ENCODE measurements at places on chromosomes 6 and 20. TPM values are rescaled to one million over a fixed set of nuclear protein-coding genes. Genes with fewer than 3 reads are reported as not detected.

- DNase-seq = no peak
These were observed 103.8 kb downstream of the NRSN1 start for GRCh38 chr6:24229696-24230405.

- no peak for DNase-seq
These were observed 167.4 kb downstream of the MBOAT1 start for GRCh38 chr6:20044883-20045282.

GRCh38 chr6:2381872-2382661, 136.7 kb upstream of the GMDS start:
- no peak for DNase-seq

Gene EPPIN
- not detected for polyA plus RNA-seq

Gene CLPSL2
- 2.3 TPM for polyA plus RNA-seq

DNA sequence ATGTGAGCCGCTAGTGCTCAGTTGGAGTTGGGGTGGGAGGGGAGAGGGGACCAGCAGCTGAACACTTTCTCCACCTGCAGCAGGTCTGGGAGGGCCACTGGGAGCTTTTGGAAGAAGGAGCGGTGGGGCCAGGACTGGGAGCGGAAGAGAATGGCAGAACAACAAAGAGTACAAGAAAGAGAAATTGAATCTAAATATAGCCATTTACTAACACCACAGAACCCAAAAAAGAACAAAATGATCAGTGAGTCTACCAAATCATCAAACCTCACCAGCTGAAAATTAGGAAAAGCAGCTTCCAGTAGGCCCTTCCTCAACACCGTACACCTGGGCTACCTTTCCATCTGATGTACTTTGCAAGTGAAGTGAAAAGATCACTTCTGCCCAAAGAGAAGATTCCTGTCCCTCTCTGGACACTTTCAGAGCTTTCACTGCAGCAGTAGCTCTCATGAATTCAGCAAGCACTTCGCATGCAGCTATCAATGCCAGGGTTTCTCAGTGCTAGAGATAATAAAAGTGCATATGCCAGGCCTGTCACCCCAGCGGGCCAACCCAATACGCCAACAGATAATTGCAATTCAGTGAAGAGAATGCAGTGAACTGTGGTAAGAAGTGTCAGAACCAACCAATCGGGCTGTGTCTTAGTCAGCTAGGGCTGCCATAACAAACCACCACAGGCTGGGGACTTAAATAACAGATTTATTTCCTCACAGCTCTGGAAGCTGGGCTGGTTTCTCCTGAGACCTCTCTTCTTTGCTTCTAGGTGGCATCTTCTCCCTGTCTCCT, 597 bp downstream of the LY86 start:
- DNase-seq = no peak

- no peak for DNase-seq
These were observed 463.4 kb downstream of the TFAP2B start for GRCh38 chr6:51282026-51282425.

GRCh38 chr20:51158226-51158625, 135.3 kb upstream of the KCNG1 start:
- DNase-seq = no peak

DNA sequence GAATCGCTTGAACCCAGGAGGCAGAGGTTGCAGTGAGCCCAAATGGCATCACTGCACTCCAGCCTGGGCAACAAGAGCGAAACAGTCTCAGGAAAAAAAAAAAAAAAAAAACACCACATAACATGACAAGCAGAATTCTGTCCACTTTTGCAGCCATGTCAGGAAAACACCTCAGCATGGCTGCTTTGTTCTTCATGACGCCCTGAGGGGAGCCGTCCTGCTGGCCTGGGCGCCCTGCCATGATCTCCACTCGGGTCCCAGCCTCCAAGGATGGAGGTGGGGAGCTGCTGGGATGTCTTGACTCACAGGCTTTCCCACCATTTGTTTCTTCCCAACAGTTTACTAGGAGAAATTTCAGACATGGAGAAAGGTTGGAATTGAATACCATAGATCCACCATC, 42.2 kb downstream of the SNX9 start:
- no peak for DNase-seq

- DNase-seq = no peak
These were observed 34.1 kb upstream of the SPACA1 start for GRCh38 chr6:88013554-88013953.

DNA sequence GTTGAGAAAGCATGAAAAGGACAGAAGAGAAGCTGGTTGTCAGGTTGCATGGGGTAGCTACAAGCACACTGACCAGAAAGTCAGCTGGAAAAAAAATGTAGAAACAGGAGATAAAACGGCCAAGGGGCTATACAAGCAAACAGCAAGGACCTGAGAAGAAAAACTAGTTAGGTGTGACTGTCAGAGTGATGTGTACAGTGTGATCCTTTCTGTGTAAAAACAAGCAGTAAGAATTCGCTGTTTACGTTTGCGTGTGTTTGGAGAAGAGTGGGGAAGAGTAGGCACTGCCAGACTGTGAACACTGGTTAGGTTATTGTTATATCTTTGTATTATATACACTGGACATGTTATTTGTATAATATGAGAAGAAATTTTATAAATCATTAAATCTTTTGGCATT, 28.1 kb downstream of the PTPN1 start:
- DNase-seq = no peak

DNA sequence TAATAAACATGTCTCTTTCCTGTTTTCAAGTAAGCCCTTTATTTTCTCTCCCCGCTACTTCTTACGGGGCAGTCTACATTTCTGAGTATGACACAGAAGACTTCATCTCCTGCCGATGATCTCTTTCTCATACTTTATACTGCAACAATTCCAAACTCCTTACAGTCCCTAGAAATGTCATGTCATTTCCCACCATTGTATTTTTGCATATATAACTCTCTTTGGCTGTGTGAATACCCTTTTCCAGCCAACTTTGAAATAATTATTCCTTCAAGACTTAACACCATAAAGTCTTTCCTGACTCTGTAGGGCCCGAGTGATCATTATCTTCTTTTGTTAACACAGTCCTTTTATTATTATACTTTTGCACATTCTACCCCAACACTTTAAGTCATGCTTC, 72.1 kb downstream of the SHPRH start:
- no peak for DNase-seq

GRCh38 chr6:161254464-161255253, 19.2 kb downstream of the AGPAT4 start:
- DNase-seq = peak; percentile 46

DNA sequence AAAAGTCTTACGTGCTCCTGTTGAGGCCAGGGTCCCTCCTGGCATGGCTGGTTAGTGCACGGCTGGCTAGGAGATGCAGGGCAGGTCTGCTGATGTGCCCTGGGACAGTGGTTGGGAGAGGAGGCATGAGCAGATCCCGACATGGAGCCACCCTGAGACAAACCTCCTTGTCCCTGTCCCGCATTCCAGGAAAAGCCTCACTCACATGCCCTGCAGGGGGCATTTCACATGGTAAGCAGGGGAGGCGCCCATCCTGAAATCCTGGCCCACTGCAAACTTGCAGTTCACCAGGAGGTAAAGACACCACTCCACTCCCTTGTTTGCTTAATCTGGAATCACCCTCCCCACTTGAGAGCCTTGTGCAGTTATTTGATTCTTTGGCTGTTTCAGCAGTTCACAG, 116.7 kb upstream of the SLC24A3 start:
- DNase-seq = no peak

Gene LHFPL5
- 5.4 TPM for polyA plus RNA-seq

- DNase-seq = no peak
These were observed 4.3 kb downstream of the SCUBE3 start for GRCh38 chr6:35218021-35218420.

DNA sequence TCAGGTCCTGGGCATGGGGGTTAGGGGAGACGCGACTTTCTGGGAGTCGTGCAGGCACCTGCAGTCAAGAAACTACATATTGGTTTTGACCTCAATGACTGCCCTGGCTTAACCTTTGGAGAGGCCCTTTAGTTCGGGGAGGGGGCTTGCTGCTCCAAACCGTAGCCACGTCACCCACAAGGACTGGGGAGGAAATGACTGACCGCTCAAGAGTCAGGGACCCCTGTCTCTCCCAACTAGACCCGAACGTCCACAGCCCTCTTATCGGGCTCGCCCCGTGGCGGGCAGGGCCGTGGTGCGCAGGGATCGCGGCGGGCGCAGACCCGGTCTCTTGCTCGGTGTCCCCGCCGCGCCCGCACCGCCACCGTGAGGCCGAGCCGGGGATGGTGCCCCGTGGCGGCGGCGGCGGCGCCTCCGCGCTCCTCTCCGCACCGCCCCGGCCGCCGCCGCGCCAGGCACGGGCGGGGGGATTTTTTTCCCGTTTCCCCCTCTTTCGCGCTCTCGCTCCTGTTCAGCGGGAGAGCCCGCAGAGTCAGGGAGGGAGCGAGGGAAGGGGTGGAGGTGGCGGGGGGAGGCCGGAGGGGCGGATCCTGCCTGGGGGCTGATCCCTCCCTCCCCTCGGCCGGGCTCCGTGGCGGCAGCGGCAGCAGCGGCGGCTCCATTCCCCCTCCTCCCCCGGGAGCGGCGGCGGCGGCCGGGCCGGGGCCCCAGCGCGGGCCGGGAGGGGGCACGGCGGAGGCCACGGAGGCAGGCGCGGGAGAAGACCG, at the start of gene BRPF3:
Gene BRPF3 (plus strand): TSS at position 632 of the 767 bp plus-strand sequence. CDS start 3,579 bp downstream, outside the sequence.
- peak; percentile 92 for DNase-seq

DNA sequence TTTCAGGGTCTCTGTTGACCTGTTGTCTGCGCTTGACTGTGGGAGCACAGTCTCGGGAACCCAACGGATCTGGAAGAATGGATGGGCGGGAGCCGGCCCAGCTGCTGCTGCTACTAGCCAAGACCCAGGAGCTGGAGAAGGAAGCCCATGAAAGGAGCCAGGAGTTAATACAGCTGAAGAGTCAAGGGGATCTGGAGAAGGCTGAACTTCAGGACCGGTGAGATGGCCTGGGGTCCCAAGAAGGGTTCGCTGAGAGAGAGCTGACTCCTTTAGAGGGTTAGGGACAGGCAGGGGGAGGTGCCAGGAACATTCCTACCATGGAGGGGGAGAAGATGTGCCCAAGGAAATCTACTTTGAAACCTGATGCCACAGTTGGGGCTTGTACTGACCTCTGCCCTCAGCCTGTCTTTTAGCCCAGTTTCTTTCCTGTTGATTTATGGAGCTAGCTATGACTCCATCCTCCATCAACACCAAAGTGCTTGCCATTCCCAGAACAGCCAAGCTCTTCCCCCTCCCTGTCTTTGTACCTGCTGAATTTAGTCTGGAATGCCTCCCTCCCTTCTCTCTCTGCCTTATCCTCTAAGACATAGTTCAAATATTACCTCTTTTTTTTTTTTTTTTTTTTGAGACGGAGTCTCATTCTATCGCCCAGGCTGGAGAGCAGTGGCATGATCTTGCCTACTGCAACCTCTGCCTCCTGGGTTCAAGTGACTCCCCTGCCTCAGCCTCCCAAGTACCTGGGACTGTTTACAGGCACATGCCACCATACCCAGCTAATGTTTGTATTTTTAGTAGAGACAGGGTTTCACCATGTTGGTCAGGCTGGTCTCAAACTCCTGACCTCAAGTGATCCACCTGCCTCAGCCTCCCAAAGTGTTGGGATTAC, 12.2 kb downstream of the CEP250 start:
- DNase-seq = no peak

GRCh38 chr6:95365454-95365853, 211.9 kb upstream of the MANEA start:
- no peak for DNase-seq

Gene SCRT2
- polyA plus RNA-seq = 0.98 TPM

Gene CYP21A2
- 0.66 TPM for polyA plus RNA-seq

- peak; percentile 19 for DNase-seq
These were observed 62.0 kb upstream of the TASP1 start for GRCh38 chr20:13700761-13701160.

DNA sequence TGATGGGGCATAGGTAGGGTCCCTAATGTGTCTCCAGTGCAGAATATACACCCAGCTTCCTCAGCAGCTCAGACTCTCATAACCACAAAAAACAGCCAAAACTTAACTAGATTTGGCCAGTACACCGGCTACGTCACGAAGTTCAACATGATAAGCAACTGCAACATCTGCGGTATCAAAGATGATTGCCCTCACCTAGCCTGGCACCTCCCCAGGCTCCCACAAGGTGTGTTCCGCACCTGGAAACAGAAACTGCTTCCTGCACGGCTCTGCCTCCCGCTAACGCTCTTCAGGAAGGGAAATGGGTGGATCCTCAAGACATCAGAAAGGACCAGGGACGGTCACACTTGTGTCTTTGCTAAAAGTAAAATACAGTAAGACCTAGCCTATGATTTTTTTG, 9.5 kb downstream of the TXNDC5 start:
- DNase-seq = no peak

DNA sequence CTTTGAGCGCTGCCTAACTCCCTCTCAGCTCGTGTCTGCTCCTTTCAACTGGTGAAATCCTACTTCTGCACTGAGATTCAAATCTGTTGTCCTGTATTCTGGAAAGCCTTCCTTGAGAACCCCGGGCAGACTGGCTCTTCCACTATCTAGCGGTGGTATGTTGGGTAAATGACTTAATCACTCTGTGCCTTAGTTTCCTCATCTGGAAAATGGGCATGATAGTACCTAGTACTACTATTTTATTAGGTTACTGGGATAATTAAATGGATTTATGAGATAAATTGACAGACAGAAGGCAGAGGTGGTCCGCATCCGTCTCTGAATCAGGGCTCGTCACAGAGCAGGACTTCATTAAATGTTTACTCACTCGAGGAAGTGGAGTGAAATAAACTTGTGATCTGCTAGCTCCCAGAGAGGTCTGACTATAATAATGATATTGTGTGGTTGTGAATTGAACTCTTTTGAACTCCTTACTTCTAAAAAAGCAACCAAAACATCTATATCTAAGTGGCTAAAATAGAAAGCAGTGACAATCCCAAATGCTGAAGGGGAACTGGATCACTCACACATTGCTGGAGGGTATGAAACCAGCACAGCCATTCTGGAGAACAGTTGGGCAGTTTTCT, 26.6 kb downstream of the PPP1R16B start:
- DNase-seq = no peak

Gene RIPPLY2
- polyA plus RNA-seq = 14.6 TPM

DNA sequence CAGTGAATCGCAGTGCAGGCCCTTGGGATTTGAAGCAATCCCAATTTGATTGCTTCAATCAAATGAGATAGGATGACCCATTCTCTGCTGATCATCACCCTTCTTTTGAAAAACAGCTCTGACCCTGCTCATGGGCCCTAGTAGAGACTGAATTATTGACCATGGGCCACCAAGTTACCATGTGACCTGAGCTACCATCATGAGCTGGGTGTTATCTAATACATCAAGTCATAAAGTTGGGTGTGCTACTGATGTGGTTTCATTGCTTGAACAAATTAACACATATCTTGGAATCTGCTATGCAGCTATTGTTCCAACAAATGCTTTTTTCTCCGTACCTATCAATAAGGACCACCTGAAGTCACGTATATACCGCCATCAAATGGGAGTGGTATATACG, 54.8 kb upstream of the CNKSR3 start:
- no peak for DNase-seq

- no peak for DNase-seq
These were observed 1.5 kb upstream of the GOPC start for GRCh38 chr6:117603821-117604220.

Data from brain (organoid and tissue), 16 donors.